NCI-H2081 (cell line): ENCODE measurements at places on chromosomes 12 and 14.
A peak's percentile ranks its signal among the peaks of the same experiment; 100 is the strongest.

DNA sequence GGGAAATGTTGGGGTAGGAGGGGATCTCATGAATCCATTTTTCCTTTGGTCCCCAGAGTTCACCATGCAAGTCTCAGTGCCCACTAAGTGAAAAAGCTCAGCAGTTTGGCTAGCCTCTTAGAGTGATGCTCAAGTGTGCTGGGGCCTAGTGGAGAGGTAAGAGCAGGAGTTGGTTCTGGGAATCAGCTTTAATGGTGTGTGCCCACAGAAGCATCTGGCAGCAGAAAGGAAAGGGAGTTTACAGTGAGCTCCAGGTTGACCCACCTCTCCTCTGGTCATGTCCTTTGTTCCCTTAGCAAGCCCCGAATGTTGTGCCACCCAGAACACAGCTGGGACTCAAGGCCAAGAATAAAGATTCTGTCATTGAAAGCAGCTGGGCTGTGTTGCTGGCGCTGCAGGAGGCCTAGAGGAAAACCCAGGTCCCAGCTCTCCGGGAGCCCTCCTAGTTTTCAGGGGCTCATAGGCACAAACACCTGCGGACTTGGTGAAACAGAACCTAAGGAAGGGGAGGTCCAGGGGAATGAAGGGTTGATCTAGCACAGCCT is 320.8 kb downstream of the ZFP36L1 start:
- no peak for DNase-seq

DNA sequence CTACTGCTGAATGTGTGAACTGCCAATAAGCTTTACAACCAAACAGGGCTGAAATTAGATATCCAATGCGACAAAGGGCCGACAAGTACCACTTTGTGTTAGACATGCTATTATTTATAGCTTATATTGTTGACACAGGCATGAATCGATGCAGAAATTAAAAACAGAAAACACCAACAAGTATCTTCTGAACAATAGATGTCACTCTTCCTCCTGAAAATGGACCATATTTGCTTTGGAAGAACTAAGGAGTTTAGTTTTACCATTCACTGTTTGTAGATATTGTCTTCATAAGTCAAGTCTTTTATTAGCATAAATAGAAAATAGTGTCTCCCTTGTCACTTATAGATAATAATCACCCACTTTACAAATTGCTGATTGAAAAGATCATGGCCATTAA is 86.5 kb downstream of the LRIG3 start:
- peak; percentile 32 for DNase-seq

DNA sequence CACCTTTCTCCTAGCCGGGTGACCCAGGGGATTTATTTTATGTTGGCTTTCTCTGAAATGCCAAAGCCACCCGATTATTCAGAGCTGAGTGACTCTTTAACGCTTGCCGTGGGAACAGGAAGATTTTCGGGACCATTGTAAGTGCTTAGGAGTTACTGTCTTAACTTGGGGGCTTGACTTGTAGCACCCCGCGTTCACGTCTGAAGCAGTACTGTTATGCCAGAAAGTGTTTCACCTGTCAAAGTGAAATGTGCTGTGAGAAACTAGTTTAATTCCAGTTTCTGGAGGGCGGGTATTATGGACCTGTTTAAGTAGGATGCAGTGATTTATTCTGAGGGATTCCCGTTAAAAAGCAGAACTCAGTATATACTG is 218 bp downstream of the LYSET start:
- DNase-seq: no peak

DNA sequence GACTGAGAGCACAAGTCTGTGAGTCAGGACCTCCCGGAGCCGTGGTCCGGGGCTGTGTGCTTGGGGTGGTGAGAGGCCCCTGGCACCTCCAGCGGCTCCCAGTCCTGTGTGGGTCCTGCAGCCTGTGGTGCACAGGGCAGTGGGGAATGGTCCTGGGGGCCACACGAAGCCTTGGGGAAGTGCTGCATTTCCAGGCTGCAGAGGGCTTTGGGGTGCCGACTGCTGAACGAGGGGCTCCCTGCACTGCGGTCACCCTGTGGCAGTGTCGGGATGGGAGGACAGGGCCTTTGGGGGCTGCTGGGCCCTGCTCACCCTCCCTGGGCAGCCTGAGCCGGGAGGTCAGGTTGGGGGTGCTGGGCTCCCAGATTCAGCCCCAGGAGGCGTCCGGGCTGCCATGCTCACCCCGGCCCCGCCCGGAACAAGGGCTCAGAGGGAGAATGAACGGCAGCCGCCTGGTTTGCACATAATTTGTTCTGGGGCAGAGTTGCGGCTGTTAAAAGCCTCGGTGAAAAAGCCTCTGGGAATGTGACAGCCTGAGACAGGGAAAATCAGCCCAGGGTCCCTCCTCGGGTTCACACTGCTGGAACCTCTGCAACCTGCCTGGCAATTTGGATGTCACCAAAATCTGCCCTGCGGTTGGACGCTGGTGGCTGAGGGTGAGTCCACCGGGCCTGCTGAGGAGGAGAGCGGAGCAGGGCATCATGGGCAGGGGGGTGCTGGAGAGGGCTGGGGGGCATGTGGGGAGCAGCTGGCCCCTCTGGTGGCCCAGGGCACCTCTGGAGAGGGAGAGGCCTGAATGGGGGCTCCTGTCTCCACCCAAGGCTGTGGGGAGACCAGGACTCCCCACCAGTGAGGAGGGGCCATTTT is 109.2 kb downstream of the KIF26A start:
- no peak for DNase-seq

- DNase-seq: peak; percentile 17
These were observed 56.3 kb upstream of the KCNA5 start for GRCh38 chr12:4987076-4988046.
